ENCODE measurements at places on chromosomes 12 and 14.

- no peak for DNase-seq
Observed at GRCh38 chr14:20559461-20559904, 1.4 kb downstream of the RNASE9 start.

GRCh38 chr14:59482541-59483331 is 1.5 kb downstream of the L3HYPDH start:
- no peak for DNase-seq

GRCh38 chr12:113247123-113248050 is 26.1 kb downstream of the TPCN1 start:
- DNase-seq = no peak

- no peak for DNase-seq
Observed at GRCh38 chr12:109797905-109798669, 35.1 kb downstream of the TRPV4 start.

GRCh38 chr14:34300882-34301734 is 160.9 kb downstream of the SPTSSA start:
- no peak for DNase-seq

DNA sequence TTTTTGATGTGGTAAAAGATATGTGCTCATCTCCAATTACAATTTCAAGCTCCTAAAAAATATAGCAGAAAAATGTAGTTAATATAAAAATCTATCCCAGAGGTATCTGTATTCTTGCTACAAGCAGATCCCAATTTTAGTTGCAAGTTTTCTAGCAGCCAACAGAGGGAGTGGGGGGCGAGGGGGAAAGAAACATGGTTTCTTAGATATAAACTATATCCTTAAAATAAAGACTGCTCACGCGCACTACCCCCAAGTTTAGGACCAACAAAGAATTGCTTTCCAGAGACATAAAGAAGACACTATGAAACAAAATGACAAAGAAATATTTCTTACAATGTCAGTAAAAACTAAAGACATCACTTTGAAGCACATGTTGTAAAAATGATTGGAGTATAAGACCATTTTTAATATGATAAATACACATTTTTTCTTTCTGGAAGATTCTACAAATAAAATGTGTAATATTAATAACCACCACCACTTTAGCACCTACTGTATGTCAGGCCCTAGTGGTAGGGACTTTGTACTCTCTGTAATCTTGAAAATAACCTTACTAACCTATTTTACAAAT is 5.4 kb downstream of the MAGOHB start:
- DNase-seq = no peak

DNA sequence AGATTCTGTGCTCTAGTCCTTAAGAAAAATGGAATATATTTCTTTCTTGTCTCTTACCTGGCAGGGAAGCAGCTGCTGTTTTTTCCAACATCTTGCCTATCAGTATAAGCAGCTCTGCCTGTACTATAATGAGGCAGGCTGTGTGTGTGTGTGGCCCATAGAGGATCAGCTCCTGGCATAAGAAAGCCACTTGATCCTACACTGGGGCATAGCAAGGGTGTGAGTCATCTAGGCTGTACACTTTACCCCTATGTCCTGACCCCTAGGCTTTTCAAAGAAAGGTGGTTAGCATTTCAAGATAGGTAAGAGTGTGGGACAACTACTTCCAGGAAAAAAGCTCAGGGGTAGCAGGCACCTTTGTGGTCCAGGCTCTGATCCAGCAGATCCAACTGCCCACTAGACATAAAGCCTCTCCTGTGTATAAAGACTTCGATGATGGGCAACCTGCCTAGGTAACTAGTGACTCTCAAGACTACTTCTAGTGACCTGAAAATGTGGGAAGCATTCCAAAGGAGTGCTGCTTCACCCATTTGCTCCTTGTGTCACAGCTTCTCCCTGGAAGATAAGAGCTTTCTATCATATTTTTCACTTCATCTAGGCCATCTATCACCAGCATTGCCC is 4.9 kb upstream of the SENP1 start:
- no peak for DNase-seq

- no peak for DNase-seq
Observed at GRCh38 chr12:62618319-62618718, 151.7 kb downstream of the MON2 start.

GRCh38 chr12:32742133-32742532 is 13.6 kb downstream of the YARS2 start:
- no peak for DNase-seq

GRCh38 chr14:73237219-73237785 is at the start of gene PAPLN:
Gene PAPLN (plus strand): TSS chr14:73237506. CDS start chr14:73239779, 2,273 bp downstream.
- no peak for DNase-seq

- no peak for DNase-seq
Observed at GRCh38 chr12:126342866-126343265, 1277.6 kb downstream of the AACS start.

GRCh38 chr14:49287004-49287403 is 299.2 kb downstream of the RPS29 start:
- DNase-seq = no peak

GRCh38 chr12:117470804-117471203 is 109.4 kb upstream of the NOS1 start:
- DNase-seq = no peak

GRCh38 chr12:131816495-131816894 is 11.7 kb upstream of the MMP17 start:
- DNase-seq = no peak

GRCh38 chr14:22040781-22041125 is 367.1 kb upstream of the OR4E1 start:
- DNase-seq = no peak

DNA sequence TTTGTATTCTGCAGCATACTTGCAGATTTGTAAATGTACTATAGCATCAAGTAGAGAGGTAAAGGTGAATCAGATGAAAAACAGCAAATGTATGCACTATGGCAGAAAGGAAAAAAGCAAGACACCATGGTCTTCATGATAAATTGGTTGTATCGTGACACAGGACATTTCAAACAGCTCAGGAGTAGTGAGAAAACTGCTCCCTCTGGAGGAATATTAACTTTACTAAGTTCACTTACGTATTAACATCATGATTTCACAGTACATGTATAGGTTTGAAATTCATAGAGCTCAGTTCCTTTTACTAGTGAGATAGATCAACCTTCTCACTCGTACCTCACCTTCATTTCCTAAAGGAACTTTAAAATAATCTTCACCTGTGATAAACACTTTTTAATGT is 6.5 kb downstream of the MBIP start:
- DNase-seq = no peak

DNA sequence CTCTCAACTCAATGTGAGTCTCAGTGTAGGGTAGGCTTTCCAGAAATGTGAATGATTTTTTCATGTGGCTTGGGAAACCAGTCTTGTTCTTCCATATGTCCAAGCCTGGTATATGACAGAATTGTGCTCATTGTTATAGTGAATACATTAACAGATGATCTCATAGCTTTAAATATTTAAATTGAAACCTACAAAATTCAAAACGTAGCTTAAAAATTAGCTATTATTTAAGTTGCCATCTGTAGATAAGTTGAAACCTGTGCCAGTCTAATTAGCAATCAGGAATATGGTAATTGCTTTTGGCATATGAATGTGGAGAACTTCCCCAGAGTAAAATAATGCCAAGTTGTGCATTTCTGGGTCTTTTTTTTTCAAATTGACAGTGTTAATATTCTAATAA is 891.6 kb upstream of the SEL1L start:
- DNase-seq = no peak

- DNase-seq = no peak
Observed at GRCh38 chr14:70920608-70921007, 13.3 kb downstream of the PCNX1 start.

- DNase-seq = no peak
Observed at GRCh38 chr14:75449696-75450095, 21.9 kb downstream of the JDP2 start.

- DNase-seq = no peak
Observed at GRCh38 chr12:55682087-55682796, 25.5 kb downstream of the ITGA7 start.

- no peak for DNase-seq
Observed at GRCh38 chr12:1691123-1692007, 495 bp downstream of the ADIPOR2 start.

DNA sequence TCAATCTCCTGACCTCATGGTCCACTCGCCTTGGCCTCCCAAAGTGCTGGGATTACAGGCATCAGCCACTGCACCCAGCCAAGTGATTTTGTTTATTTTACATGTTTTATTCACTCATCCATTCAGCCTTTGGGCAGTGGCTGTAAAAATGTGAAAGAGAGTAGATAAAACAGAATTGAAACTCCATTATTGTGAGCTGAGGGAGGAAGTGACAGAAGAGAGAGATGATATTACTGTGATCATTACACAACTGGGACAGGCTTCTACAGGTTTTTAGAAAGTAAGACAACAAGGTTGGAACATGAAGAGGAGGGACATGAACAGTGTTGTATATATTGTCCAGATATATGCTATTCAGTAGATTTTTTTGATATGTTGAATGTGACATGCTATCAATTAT is 25.0 kb downstream of the CREBL2 start:
- no peak for DNase-seq

DNA sequence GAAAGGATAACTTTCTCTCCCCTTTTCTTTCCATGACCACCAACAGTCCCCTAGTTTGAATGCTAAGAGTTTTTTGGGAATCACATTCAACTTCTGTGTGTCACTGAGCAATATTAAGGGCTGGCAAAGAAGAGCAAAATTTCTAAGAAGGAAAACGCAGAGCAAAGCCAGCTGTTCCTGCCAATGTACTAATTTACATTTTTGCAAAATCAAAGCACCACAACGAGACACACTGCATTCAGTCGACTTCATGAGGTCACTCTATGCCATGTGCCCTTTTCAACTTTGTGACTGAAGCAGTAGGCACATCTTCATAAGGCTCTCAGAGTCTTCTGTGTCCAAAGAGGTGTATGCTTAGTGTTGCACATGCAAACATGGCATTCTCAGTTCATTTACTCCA is 66.4 kb downstream of the PTPRR start:
- DNase-seq = no peak

DNA sequence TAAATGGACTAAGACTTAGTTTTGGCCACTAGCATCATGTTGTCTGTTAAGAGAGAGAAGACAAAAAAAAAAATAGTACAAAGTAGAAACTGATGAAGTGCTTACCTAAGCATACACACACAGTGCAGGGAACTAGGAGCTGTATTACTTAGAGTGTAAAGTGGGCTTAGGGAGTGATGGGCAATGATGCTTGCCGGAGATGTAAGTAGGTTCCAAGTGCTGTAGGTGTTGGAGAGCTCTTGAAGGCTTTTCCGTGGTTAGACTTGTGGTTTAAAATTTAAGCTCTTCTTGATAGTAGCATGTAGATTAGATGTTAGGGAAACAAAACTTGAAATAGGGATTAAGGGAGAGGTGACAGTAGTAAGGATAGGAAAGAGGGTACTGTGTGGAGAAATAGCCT is 34.7 kb downstream of the MIA2 start:
- no peak for DNase-seq

DNA sequence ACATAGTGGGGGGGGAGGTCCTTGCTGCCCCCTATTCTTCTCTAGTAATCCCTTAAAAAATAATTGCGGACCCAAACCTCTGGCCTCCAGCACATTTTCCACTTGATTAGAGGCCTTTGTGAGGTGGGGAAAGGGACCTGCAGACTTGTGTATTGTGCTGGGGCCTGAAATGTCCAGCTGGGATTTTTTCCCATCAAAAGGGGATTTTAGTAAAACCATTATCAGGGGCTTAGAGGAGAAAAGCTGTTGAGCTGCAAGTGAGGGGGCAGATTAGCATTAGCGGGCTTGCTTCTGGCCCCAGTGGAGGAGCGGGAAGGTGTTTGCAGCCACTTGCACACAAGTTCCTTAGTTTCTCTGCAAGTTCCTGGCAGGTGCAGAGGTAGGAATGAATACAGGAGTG is 13.9 kb downstream of the FBXL14 start:
- DNase-seq = no peak

DNA sequence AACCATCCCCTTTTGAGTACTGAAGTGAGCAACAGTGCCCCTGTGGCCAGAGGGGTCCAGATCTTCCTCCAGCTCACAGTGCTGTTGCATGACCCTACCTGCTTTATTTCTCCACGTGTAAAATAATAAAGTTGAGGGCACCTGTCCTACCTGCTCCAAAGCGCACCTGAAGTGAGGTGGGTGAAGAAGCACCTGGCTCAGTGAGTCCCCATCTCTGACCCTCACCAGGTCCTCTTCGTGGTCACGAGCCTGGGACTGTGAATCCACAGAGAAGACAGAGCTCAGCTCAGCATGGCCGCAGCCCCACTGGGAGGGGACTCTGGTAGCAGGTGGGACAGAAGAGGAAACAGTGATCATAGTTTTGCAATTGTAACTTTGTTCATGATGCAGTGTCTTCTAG is 976.7 kb upstream of the TMEM132C start:
- no peak for DNase-seq

- DNase-seq = no peak
Observed at GRCh38 chr14:61528591-61529021, 166.7 kb upstream of the HIF1A start.

- DNase-seq = peak; percentile 1
Observed at GRCh38 chr12:91778938-91779400, 366.7 kb downstream of the BTG1 start.

- DNase-seq = no peak
Observed at GRCh38 chr14:68986926-68987652, 8.0 kb upstream of the ACTN1 start.

DNA sequence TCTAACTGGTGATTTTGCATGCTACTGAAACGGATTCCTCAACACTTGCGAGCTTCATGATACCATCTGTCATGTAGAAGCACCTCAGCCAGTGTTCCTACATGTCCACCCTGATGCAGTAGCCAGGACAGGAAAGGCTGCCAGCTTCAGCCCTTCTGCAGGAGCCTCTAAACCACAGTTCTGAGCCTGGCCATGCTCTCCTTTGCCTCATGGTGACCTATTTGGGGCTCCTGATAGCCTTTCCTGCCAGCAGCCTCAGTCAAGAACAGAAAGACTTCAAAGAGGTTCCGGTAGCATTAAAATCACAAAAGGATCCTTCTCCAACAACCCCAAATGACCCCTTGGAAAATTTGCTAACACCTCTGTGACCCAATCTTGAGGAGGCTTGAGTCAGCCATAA is 96.0 kb downstream of the CNTN1 start:
- DNase-seq = no peak

DNA sequence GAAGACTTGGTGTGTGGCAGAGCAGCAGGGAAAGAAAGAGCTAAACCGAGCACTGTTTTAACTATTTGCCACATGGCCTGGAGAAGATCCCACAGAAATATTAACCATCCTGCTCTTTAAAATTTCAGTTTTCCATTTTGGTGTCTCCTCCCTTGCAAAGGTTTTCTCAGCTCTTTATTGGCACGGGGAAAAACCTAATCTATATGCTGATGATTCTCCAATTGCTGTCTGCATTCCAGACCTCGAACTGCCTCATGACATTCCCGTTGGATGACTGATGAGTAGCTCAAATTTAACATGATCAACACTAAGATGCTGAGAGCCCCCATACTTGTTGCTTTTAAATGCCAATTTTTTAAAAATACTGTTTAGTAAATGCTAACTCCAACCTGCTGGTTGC is 115.0 kb downstream of the EMP1 start:
- DNase-seq = no peak

DNA sequence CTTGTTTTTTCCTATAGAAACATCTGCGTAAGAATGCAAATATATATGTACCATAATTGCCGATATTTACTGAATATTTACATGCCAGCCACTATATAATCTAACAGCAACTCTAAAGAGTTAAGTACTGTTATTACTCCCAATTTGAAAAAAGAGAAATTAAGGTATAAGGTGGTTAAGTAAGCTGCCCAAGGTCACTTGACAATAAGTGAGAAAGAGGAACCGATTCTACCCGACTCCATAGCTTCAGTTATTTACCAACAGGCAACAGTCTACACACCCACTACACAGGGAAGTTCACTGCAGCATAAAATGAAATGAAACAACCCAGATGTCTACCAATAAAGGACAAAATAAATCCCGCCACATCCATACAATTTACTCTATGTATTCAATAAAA is 1.1 kb downstream of the MIS18BP1 start:
- DNase-seq = no peak
